Endodermal cell (in vitro differentiated cells): ENCODE measurements at places on chromosomes 16 and 17. TPM values are rescaled to one million over a fixed set of nuclear protein-coding genes. Genes with fewer than 3 reads are reported as not detected.

GRCh38 chr16:82701442-82701955 is 74.7 kb downstream of the CDH13 start:
- no peak for DNase-seq

Gene ASPA
- not detected in 2 replicates for total RNA-seq

DNA sequence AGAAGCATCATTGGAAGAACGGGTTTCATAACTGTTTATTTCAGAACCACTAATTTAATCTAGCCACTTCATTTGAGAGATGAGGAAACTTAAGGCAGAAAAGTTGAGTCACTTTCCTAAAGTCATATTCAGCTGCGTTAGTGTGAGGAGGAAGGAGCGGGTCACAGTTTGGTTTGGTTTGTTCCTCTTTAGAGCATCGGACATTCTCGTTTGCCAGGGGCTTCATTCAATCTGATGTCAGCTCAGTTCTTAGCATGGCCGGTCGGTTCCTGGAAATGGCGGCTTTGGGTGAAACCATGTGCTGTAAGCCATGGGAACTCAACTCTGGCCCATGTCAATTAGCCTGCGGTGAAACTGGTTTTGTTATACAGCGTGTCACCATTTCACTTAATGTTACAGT is 186.5 kb downstream of the LGALS9B start:
- no peak for DNase-seq

Gene TBX2
- 0.07 TPM in 2 replicates for total RNA-seq

- DNase-seq: no peak
Measured at GRCh38 chr16:51939378-51939871, 607.5 kb downstream of the TOX3 start.

DNA sequence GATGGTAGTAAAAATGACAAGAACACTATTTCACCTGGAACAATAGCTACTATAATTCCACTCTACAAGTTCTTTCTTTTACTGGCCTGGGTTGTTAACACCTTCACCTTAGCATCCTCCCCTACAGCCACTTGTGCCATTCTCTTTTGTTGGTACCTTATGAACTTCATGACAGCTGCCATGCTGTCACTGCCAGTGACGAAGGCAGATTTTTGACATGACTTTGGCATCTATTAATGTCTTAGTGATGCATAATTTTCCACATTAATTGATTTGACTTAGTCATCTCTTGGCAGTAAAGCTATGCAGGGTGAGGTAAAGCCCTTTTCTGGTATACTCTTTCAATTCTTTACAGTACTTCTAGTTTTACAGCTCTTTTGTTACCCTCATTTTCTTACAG is 207.9 kb downstream of the TANC2 start:
- DNase-seq: no peak
